H1 (cell line): ENCODE measurements at places on chromosomes 7 and 10.

- no peak for DNase-seq
Observed at GRCh38 chr7:18468795-18469194, 26.8 kb upstream of the HDAC9 start.

GRCh38 chr7:30862995-30863705 is 48.5 kb upstream of the AQP1 start:
- no peak for DNase-seq

- no peak for DNase-seq
Observed at GRCh38 chr10:30832749-30833627, 198.7 kb downstream of the ZNF438 start.

DNA sequence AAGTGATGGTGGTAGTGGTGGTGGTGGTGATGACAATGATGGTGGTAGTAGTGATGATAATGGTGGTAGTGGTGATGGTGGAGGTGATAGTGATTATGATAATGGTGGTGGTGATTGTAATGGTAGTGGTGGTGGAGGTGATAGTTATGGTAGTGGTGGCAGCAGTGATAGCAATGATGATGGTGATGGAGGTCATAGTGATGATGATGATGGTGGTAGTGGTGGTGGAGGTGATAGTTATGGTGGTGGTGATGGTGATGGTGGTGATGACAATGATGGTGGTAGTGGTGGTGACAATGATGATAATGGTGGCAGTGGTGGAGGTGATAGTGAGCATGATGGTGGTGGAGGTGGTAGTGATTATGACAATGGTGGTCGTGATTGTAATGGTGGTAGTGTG is 191.7 kb upstream of the RNF32 start:
- no peak for DNase-seq

- DNase-seq = peak; percentile 40
Observed at GRCh38 chr10:130810856-130811255, 500.7 kb downstream of the TCERG1L start.

GRCh38 chr10:54854389-54854788 is 53.4 kb upstream of the PCDH15 start:
- no peak for DNase-seq

GRCh38 chr7:13790611-13791010 is 198.9 kb downstream of the ETV1 start:
- no peak for DNase-seq

DNA sequence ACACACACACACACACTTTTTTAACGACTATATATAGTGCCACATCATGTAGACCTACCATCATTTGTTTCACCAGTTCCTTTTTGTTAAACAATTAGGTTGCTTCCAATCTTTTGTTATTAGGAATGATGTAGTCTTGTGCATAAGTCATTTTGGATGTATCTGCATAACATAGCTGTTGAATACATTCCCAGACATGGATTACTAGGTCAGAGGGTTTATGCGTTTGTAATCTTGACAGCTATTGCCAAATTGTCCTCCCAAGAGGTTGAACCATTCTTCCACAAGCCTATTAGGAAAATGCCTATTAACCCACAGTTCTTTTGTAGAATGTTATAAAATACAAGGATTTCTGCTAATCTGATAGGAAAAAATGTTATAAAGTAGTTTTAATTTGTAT is 87.3 kb downstream of the PALS2 start:
- no peak for DNase-seq

GRCh38 chr7:142012825-142013511 is 17.3 kb downstream of the MGAM start:
- DNase-seq = no peak

DNA sequence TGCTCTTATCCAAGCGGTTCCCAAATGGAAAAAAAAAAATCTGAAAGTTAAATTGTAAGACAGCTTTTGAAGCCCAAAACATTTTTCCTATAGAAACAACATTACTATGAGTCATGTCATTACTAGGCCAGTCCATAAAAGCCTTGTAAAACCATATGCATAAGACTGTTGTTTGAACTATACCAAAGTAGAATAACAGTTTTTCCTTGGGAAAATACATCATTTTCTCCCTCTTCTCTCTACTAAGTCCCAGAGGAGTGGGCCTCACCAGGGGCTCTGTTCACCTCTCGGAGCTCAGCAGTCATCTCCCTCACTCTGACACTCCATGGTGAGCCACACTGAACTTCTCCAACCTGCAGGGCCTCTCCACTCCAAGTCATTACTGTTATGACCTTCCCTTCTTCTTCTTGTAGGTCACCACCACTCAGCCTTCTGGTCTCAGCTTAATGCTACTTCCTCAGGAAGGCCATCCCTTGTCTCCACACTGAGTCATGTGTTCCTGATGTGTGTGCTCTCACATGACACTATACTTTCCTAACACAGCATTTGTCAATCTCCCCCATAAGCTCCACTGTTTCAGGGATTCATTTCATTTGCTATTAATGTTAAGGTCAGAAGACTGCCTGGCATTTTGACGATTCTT is 32.5 kb downstream of the ZNF438 start:
- DNase-seq = no peak

DNA sequence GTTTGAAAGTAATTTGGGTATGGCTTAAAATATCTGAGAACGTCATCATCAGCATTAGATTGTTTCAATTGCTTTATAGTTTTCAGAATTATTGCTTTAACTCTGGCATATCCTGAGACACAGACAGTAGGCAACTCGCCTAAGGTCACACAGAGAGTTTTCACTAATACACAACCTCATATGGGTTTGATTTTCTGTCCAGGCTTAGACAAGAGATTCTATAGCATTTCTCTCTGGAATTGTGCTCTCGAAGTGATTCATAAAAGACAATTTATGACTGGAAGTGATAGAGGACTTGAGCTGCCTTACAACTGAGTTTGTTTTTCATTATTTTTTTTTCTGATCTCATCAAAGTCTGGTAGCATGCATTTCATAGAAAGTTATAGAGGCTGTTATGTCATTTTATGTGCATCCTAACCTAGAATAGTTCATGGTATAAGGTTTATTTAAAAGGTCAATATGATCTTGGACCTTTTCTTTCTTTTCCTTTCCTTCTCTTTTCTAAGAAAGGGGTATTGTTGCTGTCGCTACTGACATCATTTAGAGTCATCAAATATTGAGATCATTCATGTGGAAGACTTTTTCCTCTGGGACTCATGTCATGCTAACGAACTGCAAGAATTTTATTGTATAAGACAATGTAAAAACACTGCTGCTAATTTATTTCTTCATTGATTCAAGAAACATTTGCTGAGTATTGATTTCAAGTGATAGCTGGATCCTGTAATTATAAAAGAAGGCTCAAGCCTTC is 278.2 kb downstream of the PLXDC2 start:
- DNase-seq = no peak

GRCh38 chr10:101256387-101256786 is 27.1 kb upstream of the LBX1 start:
- DNase-seq = no peak

- DNase-seq = peak; percentile 73
Observed at GRCh38 chr10:117165538-117166417, 27.7 kb upstream of the VAX1 start.

DNA sequence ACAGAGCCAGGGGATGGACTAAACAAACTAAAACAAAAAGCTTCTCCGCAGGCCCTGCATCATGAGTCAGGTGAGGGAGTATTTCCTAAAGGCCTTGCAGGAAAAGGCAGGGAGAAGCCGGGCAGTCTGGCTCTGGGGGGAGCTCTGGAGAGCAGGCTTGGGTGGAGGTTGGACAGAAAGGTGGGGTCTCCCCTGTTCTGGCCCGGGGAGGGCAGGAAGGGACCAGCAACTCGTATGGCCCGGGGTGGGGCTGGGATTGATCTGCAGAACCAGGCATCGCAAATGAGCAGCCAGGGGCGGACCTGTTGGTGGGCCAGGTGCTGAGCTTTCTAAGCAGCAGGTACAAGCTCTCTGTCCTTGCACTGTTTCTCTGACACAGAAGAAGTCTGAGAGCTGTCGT is 235.2 kb downstream of the TCERG1L start:
- no peak for DNase-seq

- DNase-seq = no peak
Observed at GRCh38 chr10:71737834-71738197, 18.2 kb upstream of the C10orf105 start.

- DNase-seq = no peak
Observed at GRCh38 chr10:53209944-53210611, 437.5 kb upstream of the MBL2 start.

DNA sequence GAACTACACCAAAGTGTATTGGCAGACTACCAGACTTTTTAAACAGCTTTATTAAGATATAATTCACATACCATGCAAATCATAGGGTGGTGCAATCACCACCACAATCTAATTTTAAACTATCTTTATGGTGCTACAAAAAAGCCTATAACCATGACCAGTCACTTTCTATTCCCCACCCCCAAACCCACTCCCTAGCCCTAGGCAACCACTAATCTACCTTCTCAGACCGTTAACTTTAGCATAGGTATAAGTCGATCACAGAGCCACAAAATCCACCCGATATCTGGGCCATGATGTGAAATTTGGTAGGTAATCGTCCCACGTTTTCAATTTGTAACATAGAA is 536 bp upstream of the POM121 start:
- DNase-seq = no peak

GRCh38 chr10:85927952-85928665 is 438.5 kb downstream of the GRID1 start:
- no peak for DNase-seq

GRCh38 chr7:148867596-148868377 is 16.3 kb downstream of the EZH2 start:
- no peak for DNase-seq
